ENCODE measurements at places on chromosomes 6 and 20.

DNA sequence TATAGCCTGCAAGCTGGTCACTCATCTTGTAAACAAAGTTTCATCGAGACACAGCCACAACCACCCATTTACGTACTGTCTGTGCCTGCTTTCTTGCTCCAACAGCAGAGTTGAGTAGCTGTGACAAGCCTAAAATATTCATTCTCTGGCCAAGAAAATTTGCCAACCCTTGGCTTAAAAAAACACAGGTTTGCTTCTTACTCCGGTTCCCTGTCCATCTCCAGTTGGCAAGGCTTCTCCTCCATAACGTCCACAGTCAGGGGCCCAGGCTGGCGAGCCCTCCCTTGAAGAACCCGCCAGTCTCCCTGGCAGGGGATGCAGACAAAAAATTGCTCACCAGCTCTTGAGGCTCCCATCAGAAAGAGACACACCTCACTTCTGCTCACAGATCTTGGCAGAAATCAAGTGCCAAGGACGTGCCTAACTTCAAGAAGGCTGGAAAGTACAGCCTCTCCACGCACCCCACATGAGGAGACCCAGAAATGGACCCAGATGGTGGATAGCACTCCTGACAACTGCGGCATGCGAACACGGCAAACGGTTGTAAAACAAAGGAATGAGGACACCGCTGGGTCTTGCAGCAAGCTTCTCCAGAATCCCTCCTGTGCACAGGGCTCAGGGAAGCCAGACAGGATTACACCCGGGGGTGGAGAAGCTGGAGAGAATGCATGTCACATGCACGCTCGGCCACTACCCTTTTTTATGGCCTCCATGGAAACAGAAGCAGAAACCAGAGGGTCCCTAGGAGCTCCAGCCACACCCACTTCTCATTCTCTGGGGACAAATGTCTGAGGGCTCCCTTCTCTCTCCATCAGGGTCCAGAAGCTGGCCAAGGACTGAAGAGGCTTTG lies 59.8 kb upstream of the SIRPA start:
- DNase-seq = no peak

GRCh38 chr6:132286298-132287019 lies 114.8 kb downstream of the MOXD1 start:
- no peak for DNase-seq

DNA sequence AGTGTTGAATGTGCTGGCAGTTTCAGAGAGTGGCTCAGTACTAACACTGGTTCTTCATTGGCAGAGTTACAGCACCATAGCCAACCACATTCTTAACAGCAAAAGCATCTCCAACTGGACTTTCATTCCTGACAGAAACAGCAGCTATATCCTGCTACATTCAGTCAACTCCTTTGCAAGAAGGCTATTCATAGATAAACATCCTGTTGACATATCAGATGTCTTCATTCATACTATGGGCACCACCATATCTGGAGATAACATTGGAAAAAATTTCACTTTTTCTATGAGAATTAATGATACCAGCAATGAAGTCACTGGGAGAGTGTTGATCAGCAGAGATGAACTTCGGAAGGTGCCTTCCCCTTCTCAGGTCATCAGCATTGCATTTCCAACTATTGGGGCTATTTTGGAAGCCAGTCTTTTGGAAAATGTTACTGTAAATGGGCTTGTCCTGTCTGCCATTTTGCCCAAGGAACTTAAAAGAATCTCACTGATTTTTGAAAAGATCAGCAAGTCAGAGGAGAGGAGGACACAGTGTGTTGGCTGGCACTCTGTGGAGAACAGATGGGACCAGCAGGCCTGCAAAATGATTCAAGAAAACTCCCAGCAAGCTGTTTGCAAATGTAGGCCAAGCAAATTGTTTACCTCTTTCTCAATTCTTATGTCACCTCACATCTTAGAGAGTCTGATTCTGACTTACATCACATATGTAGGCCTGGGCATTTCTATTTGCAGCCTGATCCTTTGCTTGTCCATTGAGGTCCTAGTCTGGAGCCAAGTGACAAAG lies 17.0 kb upstream of the ADGRF4 start:
- DNase-seq = no peak

DNA sequence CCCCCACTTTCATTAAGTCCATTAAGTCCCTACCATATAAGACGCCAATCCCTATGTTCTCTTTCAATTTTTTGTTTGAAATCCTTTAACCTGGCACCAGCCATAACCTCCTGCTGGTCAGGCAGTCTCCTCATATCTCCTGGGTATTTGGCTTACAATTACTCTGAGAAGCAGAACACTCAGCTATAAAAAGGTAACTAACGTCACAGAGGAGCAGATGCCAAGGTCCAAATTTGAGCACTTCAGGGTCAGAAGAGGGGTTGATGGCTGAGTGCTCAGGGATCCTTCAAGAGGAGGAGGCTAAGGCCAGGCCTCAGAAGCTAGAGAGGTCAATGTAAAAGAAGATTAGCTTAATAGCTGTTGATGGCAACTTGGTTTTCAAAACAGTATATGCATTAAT lies 22.3 kb upstream of the RCAN2 start:
- DNase-seq = no peak

DNA sequence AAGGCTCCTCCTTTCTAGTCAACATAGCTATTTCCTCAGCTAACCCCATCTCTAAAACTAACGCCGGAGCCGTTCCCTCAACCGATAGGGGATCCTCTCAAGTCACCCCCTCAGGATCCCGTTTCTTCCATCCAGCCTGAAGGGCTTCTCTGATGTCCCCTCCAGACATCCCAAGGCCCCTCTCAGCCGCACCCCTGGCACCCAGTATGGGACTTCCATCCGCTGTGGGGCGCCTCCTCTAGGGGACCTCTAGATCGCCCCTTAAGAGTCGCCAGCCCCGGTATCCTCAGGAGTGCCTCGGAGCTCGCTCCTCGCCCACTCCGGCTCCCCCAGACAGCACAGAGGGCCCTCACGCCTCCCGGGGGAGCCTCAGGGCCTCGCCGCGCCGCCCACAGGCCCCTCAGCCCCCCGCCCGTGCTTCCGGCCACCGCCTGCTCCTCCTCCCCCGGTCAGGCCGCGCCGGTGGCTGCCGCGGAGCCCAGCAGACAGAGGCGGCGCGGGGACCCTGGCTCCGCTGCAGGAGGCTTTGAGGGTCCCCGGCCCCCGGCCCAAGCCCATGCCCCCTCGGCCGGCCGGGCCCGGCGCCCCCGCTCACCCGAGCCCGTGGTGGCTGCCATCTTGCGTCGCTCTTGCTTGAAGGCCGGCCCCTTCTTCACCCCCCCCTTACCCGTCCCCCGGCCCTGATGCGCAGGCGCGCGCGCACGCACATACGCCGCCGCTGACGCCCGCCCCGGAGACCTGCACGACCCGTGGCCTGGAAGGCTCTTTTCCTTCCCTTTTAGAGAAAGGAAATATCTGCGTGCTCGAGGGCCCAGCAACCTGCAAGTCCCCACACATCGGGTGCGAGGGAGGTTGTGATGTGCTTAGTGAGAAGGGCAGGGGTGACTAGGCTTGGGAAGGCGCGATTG lies at the start of gene UBE2V1:
UBE2V1 (minus strand) TSS at position 639 of the 908 bp plus-strand sequence; CDS start at position 617, 22 bp downstream.
- DNase-seq = peak; percentile 86

- DNase-seq = peak; percentile 97
These were observed 9.3 kb upstream of the ID1 start for GRCh38 chr20:31595654-31596411.

- peak; percentile 59 for DNase-seq
These were observed 607.7 kb upstream of the CITED2 start for GRCh38 chr6:139982195-139982594.

GRCh38 chr20:18056174-18057100 lies 1.3 kb downstream of the OVOL2 start:
- DNase-seq = no peak

DNA sequence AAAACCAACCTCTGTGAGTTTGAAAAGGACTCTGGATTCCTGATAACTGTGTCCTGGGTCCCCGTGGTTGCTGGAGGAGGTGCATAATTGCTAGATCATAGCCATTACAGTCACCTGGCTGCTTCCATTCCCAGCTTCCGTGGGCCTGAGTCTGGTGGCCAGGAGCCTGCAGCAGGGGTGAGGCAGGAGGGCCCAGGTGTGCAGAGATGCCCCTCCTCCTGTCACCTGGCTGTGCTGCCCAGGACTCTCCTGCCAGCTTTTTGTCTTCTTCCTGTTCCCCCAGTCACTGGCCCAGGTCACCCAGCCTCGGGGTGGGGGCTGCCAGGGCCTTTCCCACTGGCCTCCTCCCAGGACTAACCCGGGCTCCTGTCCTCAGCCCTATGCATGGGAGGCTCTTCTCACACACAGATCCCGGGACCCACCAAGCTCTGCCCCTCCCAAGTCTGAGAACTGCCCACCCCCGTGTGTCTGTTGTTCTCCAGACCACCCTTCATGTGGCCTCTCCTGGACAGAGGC lies 30.0 kb downstream of the RAET1L start:
- DNase-seq = no peak

DNA sequence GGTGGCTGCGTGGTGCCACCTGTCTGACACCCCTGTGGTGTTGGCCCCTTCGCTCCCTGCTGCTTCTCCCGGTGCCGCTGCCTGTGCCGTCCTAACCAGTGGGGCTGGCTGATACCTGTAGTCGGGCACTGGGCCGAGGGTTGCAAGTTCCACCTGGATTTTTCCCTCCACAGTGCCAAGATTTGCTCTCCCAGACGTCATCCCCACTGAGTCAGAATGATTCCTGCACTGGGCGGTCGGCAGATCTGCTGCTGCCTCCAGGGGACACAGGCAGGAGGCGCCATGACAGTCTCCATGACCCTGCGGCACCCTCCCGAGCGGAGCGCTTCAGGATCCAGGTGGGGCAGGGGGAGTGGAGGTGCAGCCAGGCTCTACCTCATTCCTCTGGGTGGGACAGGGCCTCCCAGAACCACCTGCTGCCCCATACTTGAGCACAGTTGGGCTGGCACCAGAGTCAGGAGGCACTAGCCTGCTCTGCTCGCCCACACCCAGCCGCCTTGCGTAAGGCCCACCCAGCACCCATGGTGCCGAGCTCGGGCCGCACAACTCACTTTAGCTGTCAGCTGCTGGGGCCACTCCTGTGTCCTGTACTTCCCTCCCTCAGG lies 60.2 kb downstream of the TCP11 start:
- no peak for DNase-seq

- peak; percentile 47 for DNase-seq
These were observed 37.2 kb downstream of the EBF4 start for GRCh38 chr20:2729791-2730190.

GRCh38 chr20:51562332-51563173 lies 20.0 kb upstream of the NFATC2 start:
- DNase-seq = peak; percentile 95

- no peak for DNase-seq
These were observed 308.9 kb downstream of the DHX35 start for GRCh38 chr20:39270837-39271604.

- DNase-seq = peak; percentile 59
These were observed 465.4 kb upstream of the BTBD3 start for GRCh38 chr20:11452326-11452725.

DNA sequence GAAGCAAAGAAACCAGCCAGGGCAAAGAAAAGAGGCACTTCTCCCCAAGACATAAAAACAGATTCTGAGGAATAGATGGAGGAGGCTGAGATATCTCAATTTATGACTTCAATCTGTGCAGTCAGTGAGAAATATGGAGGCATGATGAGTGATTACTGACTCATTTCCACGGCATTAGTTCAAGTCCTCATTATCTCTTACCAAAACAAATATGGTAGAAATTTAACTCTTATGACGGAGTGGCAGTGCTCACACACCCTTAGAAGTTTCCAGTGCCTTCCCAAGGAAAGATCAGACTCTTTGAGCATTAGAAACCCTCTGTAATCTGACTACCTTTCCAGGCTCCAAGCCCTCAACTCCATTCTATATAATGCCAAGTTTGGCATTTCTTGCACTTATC lies 364.1 kb downstream of the ARHGAP18 start:
- DNase-seq = peak; percentile 66

GRCh38 chr6:12010635-12011275 lies 1.4 kb upstream of the HIVEP1 start:
- DNase-seq = no peak

- peak; percentile 35 for DNase-seq
These were observed 297.6 kb upstream of the TCF21 start for GRCh38 chr6:133591275-133591674.

DNA sequence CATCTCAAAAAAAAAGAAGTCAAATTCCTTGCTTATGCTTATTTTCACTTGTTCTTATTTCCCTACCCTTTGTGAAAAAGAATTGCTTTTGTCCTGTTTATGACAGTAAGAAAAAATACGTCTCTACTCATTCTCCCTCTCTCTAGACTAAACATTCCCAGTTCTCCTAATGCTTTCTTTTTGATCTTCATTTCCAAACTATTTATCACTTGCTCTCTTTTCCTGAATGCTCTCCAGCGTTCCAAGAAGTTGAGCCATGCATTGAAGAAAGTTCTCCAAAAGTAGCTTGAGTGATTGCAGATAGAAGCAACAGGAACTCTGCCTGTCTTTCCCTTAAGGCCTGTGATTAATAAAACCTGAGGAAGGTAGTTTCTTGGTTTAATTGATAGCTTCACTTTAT lies 53.1 kb upstream of the TMEM170B start:
- DNase-seq = peak; percentile 50

GRCh38 chr20:49685161-49685601 lies 28.5 kb downstream of the B4GALT5 start:
- no peak for DNase-seq

Data from AG10803 (cell line).